ENCODE measurements at places on chromosomes 1 and 21.
A peak's percentile ranks its signal among the peaks of the same experiment; 100 is the strongest.

DNA sequence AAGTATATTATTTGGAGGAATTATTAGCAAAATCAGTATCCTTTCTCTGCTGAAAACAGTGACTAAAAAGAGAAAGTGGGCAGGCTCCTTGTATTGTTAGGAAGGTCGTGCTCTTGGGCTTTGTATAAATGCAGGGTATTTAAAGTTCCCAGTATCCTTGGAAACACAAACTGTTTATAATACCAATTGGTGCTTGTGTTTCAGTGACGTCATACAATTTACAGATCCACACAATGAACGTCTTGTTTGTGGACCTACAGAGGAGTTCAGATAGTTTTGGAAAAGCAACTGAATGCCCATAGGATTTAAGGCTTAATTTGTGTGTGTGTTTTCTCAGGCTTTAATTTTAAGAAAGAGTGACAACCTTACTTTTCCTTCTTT, 168.2 kb downstream of the RASAL2 start:
- H3K27me3 ChIP-seq: no peaks in the 10 kb centered on the region
- DNase-seq: peak; percentile 6
- H3K36me3 ChIP-seq: no peaks in the 10 kb centered on the region

GRCh38 chr1:117038236-117038635, 21.9 kb upstream of the TTF2 start:
- no peak for DNase-seq
- H3K36me3 ChIP-seq: no peaks in the 10 kb centered on the region
- no peaks in the 10 kb centered on the region for H3K4me1 ChIP-seq
- H3K4me3 ChIP-seq: no peak overlapping the region
- H3K27ac ChIP-seq: no peak overlapping the region
- no peaks in the 10 kb centered on the region for H3K27me3 ChIP-seq

- H3K36me3 ChIP-seq: no peaks in the 10 kb centered on the region
- no peak overlapping the region for H3K4me3 ChIP-seq
- H3K27me3 ChIP-seq: no peaks in the 10 kb centered on the region
- DNase-seq: no peak
- H3K27ac ChIP-seq: no peak overlapping the region
Observed at GRCh38 chr1:224668984-224669383, 52.9 kb downstream of the CNIH3 start.

DNA sequence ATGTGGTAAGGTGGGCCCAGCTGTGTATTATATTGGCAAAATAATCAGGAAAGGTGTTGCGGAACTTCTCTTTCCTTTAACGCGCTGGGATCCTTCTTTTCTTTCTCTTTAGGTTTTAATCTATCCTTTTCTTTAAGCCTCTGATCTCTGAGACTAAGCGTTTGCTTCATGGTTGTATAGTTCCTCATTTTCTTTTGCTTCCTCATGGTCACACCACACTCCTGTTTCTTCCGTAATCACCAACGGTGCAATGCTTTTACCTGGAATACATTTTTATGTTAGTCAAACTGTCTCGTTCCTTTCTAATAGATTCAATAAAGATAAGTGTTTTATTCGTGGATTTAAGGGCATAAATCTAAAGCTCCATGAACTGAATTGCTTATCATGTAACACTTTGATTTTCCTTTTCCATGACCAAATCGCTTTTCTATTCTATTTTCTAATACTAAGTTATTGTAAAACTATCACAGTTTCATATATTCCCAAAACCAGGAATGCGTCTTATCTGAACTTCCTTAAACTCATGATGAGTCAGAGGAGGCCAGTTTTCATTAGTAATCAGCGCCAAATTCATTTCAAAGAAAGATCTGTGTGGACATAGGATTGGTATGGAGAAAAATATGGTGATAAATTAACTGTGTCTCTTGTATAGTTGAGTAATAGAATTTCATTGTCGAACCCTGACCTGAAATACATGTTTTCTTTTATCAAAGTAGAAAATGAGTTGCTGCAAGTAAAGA, 12.2 kb downstream of the SDCCAG8 start:
- peak; percentile 99 for DNase-seq
- peak overlapping the region; percentile 87 for H3K27ac ChIP-seq
- H3K4me3 ChIP-seq: peak overlapping the region; percentile 50
- H3K4me1 ChIP-seq: peaks cover 46% of the 10 kb centered on the region

DNA sequence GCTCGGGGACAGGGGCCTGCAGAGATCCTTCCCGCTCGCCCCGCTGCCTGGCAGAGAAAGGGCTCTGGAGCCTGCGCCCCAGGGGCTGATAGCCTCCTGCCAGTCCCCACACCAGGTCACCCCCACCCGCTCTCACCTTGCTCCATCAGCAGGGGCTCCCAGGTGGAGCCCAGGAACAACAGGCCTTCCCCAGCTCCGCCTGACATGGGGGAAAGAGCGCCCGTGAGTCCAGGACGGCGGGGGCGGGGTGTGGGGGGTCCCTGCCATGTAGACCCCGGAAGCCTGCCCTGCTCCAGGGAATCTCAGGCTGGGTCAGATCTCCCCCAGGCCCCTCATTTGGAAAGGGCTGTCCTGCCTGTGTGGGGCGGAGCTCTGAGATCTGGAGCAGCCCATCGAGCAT, 166.5 kb downstream of the PRDM16 start:
- H3K36me3 ChIP-seq: no peaks in the 10 kb centered on the region
- H3K27ac ChIP-seq: no peak overlapping the region
- no peak overlapping the region for H3K4me3 ChIP-seq
- no peak for DNase-seq
- no peaks in the 10 kb centered on the region for H3K4me1 ChIP-seq

- DNase-seq: peak; percentile 78
- no peak overlapping the region for H3K27ac ChIP-seq
- H3K4me3 ChIP-seq: no peak overlapping the region
- no peaks in the 10 kb centered on the region for H3K27me3 ChIP-seq
- peaks cover 18% of the 10 kb centered on the region for H3K4me1 ChIP-seq
Observed at GRCh38 chr1:12232221-12232620, 2.4 kb downstream of the VPS13D start.

DNA sequence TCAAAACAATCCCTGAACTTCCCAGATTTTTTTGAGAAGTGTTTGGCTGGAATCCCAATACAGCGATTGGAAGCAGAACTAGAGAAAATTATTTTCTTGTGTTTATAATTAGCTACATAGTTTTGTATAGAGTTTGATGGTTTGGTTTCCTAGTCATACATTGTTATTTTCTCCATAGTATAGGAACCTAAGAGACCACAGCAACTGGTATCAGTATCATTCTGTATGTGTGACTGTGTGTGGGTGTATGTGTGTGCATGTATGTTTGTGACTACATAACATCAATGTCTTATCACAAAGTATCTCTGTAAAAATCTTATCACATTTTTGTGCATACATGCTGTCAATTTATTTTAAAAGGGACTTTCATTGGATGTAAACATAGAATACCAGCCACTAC, 780.5 kb downstream of the MRPL39 start:
- H3K27me3 ChIP-seq: no peaks in the 10 kb centered on the region
- H3K4me3 ChIP-seq: no peak overlapping the region
- DNase-seq: no peak
- no peaks in the 10 kb centered on the region for H3K36me3 ChIP-seq

- peaks cover 13% of the 10 kb centered on the region for H3K4me1 ChIP-seq
- no peaks in the 10 kb centered on the region for H3K27me3 ChIP-seq
Observed at GRCh38 chr1:226738995-226739695, at the start of gene ITPKB. TSS of gene ITPKB (minus strand) at chr1:226739282. CDS start at chr1:226737458, 1,824 bp downstream.

DNA sequence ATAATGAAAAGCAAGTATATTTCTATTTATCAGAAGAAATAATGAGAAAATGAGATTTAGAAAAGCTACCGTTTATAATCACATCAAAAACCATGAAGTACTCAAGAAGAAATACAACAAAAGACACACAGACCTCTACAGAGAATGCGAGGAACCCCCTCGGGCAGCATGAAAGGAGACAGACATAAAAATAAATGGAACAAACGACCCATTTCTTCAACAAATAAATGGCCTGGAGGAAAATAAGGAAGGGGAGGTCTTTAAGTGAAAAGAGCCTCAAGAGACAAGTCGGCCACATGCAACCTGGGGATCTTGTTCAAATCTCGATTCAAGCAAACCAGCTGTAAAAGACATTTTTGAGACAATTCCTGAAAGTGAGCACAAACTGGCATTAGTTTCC, 6.0 kb downstream of the CFAP74 start:
- DNase-seq: no peak
- 0 out of 2 replicates have a peak, but pooled peaks cover 4% of the 10 kb centered on the region for H3K27me3 ChIP-seq
- H3K4me3 ChIP-seq: no peak overlapping the region
- H3K4me1 ChIP-seq: peaks cover 6% of the 10 kb centered on the region
- no peak overlapping the region for H3K27ac ChIP-seq

- H3K4me1 ChIP-seq: no peaks in the 10 kb centered on the region
- no peak overlapping the region for H3K4me3 ChIP-seq
- no peaks in the 10 kb centered on the region for H3K27me3 ChIP-seq
- no peaks in the 10 kb centered on the region for H3K36me3 ChIP-seq
Observed at GRCh38 chr1:18100491-18101063, 7.0 kb upstream of the IGSF21 start.

DNA sequence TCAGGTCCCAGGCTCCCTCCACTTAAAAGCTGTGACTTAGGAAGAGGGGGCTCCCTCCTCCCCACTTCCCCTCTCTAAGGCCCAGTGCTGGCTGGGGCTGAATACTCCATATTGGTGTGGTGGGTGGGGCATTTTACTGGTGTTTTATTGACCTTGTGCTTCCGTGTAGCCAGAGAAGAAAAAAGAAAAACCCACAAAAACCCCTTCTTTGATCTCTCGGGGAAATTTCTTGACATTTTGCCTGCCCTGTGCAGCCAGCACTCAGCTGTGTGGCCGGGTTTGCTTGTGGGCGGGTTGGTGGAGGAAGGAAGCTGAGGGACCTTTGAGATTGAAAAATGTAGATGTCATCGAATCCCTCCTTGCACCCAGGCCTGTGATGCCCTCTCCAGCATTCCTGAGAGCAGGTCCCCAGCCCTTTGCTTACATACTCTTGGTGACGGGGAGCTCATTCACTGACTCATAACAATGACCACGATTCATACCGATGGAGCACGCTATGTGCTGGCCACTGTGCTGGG, 24.8 kb downstream of the TNFRSF8 start:
- 0 out of 2 replicates have a peak, but pooled peaks cover 4% of the 10 kb centered on the region for H3K4me1 ChIP-seq
- no peak overlapping the region for H3K4me3 ChIP-seq
- no peak overlapping the region for H3K27ac ChIP-seq
- no peak for DNase-seq
- H3K27me3 ChIP-seq: no peaks in the 10 kb centered on the region

DNA sequence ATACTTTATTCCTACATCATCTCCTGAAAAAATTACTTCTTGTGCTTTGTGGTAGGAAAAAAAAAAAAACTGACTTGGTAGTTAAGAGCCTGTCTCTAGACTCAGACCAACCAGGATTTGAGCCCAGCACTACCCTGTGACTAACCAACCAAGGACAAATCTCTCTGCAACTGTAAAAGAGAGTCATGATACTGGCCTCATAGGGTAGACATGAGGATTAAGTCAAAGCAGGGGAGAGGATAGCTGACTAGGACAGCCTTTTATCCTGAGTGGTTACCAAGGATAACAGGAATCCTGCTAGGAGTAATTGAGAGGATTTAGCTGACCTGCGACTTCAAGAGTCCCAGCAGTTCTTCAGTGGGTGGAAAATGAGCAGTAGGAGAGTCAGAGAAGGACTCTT, 112.8 kb downstream of the C1orf21 start:
- no peaks in the 10 kb centered on the region for H3K4me1 ChIP-seq
- H3K27me3 ChIP-seq: no peaks in the 10 kb centered on the region
- no peak overlapping the region for H3K27ac ChIP-seq
- no peaks in the 10 kb centered on the region for H3K36me3 ChIP-seq
- no peak for DNase-seq

- peaks cover 6% of the 10 kb centered on the region for H3K4me1 ChIP-seq
- H3K27ac ChIP-seq: no peak overlapping the region
- peaks cover 12% of the 10 kb centered on the region for H3K27me3 ChIP-seq
- H3K4me3 ChIP-seq: no peak overlapping the region
- H3K36me3 ChIP-seq: no peaks in the 10 kb centered on the region
- peak; percentile 88 for DNase-seq
Observed at GRCh38 chr1:6727535-6727934, 25.9 kb upstream of the DNAJC11 start.

DNA sequence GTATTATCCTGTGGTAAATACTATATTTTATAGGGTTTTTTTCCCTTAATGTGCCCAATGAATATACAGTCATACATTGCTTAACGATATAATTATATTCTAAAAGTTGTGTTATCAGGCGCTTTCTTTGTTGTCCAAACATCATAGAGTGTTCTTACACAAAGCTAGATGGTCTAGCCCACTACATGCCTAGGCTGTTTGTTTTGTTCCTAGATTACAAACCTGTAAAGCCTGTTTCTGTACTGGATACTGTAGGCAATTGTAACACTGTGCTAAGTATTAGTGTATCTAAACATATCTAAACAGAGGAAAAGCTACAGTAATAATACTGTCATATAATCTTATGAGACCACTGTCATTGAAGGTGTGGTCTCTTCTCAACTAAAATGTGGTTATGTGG, 242.6 kb upstream of the C1orf105 start:
- no peak overlapping the region for H3K27ac ChIP-seq
- H3K4me3 ChIP-seq: no peak overlapping the region
- H3K36me3 ChIP-seq: no peaks in the 10 kb centered on the region
- H3K27me3 ChIP-seq: no peaks in the 10 kb centered on the region
- DNase-seq: peak; percentile 75

GRCh38 chr1:41618871-41619270, 134.4 kb upstream of the EDN2 start:
- no peaks in the 10 kb centered on the region for H3K27me3 ChIP-seq
- no peaks in the 10 kb centered on the region for H3K36me3 ChIP-seq
- no peak overlapping the region for H3K27ac ChIP-seq
- peaks cover 20% of the 10 kb centered on the region for H3K4me1 ChIP-seq

DNA sequence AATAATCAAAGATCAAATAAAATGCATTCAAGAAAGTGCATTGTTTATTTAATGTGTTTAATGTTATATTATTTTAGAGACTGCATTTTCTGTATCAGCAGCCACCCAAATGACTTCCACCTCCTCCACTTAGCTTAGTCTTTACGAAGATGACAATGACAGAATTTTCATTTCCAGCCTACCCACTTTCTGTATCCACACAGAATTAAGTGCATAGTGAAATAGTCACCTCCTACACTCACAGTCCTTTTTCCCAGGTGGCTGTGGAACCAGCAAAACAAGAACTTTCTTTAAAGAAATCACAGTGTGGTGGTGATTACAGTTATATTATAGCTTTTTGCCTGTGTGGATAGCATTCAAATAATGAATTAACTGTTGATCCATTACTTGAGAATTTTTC, 66.2 kb upstream of the KCNK1 start:
- no peaks in the 10 kb centered on the region for H3K36me3 ChIP-seq
- H3K4me3 ChIP-seq: no peak overlapping the region
- H3K27me3 ChIP-seq: no peaks in the 10 kb centered on the region
- peaks cover 17% of the 10 kb centered on the region for H3K4me1 ChIP-seq

GRCh38 chr1:201759194-201759815, 69.7 kb upstream of the IPO9 start:
- H3K27me3 ChIP-seq: no peaks in the 10 kb centered on the region
- no peak for DNase-seq
- H3K27ac ChIP-seq: no peak overlapping the region

All from PC-3 (cell line).